ENCODE measurements at places on chromosomes 5 and 9.
A peak's percentile ranks its signal among the peaks of the same experiment; 100 is the strongest.

GRCh38 chr5:6472792-6473191, 24.1 kb downstream of the UBE2QL1 start:
- H3K27ac ChIP-seq: no peak overlapping the region
- H3K27me3 ChIP-seq: no peaks in the 10 kb centered on the region
- no peaks in the 10 kb centered on the region for H3K36me3 ChIP-seq
- no peak for DNase-seq
- peaks cover 51% of the 10 kb centered on the region for H3K4me1 ChIP-seq
- H3K4me3 ChIP-seq: no peak overlapping the region

GRCh38 chr9:107059220-107059619, 196.3 kb downstream of the ZNF462 start:
- no peaks in the 10 kb centered on the region for H3K36me3 ChIP-seq
- DNase-seq: no peak
- no peak overlapping the region for H3K4me3 ChIP-seq
- no peaks in the 10 kb centered on the region for H3K4me1 ChIP-seq

DNA sequence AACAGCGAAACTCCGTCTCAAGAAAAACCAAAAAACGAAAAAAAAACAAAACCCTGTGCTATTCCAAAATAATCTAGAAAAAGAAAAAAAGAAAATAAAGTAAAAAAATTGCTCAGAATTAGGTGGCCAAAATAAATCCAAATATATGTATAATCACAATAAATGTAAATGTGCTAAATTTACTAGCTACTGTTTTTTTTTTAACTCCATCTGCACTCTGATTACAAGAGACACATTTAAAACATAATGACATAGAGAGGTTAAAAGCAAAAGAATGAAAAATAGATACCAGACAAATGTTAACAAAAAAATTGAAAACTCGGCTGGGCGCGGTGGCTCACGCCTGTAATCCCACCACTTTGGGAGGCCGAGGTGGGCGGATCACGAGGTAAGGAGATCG, 66.1 kb downstream of the FGF1 start:
- peaks cover 24% of the 10 kb centered on the region for H3K4me1 ChIP-seq
- no peak overlapping the region for H3K27ac ChIP-seq
- no peaks in the 10 kb centered on the region for H3K36me3 ChIP-seq
- no peaks in the 10 kb centered on the region for H3K27me3 ChIP-seq
- no peak for DNase-seq
- no peak overlapping the region for H3K4me3 ChIP-seq

DNA sequence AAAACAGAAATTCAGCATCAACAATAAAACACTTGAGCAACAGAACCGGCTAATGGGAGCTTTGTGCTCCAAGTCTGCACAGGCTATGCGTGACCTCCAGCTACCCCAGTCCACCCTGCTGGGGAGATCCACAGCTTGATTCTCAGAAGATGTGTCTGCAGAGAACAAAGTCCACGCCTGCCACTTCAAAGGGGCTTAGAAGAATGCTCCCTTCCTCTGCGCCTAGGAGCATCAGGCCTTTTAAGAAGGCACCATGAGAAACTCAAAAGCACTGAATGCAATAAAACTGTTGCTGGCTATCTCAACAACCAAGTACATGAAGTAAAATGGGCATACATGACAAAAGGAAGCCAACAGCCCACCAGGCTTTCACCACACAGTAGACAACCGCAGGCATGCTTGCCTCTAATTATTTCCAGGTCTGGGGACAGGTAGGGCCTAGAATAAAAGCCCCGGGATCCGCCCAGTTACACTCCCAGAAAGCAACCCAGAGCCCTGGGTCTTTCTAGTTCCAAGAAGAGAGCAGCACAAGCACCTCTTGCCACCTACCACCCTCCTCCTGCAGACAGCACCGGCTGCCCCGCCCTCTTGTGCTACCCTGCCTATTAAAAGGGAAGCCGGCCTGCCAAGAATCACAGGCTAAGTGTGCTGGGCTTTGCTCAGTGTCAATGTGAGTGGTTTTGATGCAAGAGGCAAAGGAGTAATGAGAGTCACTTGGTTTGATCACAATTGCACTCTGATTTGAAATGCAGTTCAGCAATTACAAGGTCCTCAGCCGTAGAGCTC, 123.2 kb downstream of the SPOCK1 start:
- H3K27me3 ChIP-seq: no peaks in the 10 kb centered on the region
- H3K4me1 ChIP-seq: peaks cover 33% of the 10 kb centered on the region
- H3K36me3 ChIP-seq: no peaks in the 10 kb centered on the region

DNA sequence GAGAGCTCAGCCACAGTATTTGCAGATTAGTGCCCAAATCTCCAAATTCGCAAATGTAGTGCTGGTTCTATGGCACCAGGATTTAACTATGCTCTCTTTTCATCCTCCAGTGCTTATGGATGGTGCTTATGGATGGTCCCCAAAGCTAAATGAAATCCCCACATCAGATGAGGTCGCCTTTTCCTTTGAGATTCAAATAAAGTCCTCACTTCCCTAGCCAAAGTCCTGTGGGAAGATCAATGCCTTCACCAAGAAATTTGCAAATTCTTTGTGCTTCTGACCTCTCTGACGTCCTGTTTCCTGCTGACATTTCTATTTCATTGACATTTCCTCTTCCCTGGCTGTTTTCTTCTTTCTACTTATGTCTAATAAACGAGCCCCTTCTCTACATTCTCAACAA, 1077.0 kb upstream of the C9orf72 start:
- H3K4me3 ChIP-seq: no peak overlapping the region
- no peaks in the 10 kb centered on the region for H3K4me1 ChIP-seq
- no peaks in the 10 kb centered on the region for H3K36me3 ChIP-seq

DNA sequence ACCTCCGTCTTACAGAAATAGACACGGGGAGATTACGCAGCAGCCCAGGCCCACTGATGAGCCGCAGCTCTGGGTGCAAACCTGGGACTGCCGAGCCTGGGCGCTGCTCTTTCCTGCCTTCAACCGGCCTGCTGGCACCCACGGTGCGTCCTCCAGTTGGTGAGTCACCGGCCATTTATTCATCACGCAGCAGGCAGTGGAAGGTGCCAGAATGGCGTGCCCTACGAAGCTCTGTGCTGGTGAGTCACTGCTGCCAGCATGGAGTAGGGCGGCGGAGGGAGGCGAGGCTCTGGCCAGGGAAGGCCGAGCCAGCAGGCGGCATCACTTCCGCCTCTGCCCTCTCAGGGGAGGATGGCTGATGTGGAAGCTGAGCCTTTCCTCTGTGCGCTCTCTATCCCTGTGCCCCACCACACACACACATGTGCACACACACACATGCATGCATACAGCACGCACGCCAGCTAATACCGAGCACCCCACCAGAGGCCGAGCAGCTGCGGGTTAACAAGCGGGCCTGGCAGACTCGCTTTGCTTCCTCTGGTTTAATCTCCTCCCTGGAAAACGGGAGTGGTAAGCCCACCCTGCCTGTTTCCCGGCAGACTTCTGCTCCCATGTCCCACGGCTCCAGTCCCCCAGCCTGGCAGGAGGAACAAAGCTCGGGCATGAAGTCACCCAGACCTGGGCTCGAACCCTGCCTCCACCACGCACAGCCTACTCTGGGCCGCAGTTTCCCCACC, 39.2 kb downstream of the OLFM1 start:
- no peaks in the 10 kb centered on the region for H3K4me1 ChIP-seq
- no peak for DNase-seq
- H3K27me3 ChIP-seq: no peaks in the 10 kb centered on the region
- H3K27ac ChIP-seq: no peak overlapping the region
- no peaks in the 10 kb centered on the region for H3K36me3 ChIP-seq
- H3K4me3 ChIP-seq: no peak overlapping the region

GRCh38 chr9:114336157-114336556, 6.5 kb downstream of the ORM2 start:
- DNase-seq: no peak
- H3K4me3 ChIP-seq: no peak overlapping the region
- H3K4me1 ChIP-seq: no peaks in the 10 kb centered on the region
- no peaks in the 10 kb centered on the region for H3K36me3 ChIP-seq

DNA sequence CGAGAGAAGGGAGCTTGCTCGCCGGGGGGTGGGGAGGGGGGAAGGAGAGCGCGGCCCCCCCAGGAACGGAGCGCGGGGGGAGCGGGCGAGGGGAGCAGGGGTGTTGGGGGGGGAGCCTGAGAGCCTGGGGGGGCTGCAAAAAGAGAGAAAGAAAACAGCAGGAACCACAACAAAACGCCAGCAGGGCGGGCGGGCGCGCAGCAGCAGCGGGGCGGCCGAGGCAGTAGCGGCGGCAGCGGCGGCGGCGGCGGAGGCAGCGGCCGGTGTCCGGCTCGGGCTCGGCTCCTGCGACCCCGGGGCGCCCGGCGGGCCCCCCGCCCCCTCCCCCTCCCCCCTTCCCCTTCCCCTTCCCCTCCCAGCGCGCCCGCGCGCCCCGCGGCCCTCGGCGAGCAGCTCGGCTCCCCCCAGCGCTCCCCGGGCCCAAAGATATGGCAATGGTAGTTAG, 1.6 kb downstream of the NR2F1 start:
- H3K27ac ChIP-seq: no peak overlapping the region
- peak; percentile 70 for DNase-seq
- peak overlapping the region; percentile 86 for H3K4me3 ChIP-seq
- H3K27me3 ChIP-seq: no peaks in the 10 kb centered on the region

GRCh38 chr9:22146604-22147003, 137.5 kb upstream of the CDKN2B start:
- H3K36me3 ChIP-seq: no peaks in the 10 kb centered on the region
- H3K4me1 ChIP-seq: no peaks in the 10 kb centered on the region
- DNase-seq: no peak
- H3K4me3 ChIP-seq: no peak overlapping the region
- H3K27me3 ChIP-seq: no peaks in the 10 kb centered on the region
- H3K27ac ChIP-seq: no peak overlapping the region

- H3K4me3 ChIP-seq: no peak overlapping the region
- H3K4me1 ChIP-seq: no peaks in the 10 kb centered on the region
- no peaks in the 10 kb centered on the region for H3K36me3 ChIP-seq
Measured at GRCh38 chr5:81506900-81507588, 113.1 kb upstream of the ACOT12 start.

- H3K4me1 ChIP-seq: no peaks in the 10 kb centered on the region
- no peaks in the 10 kb centered on the region for H3K36me3 ChIP-seq
- no peak overlapping the region for H3K27ac ChIP-seq
- H3K4me3 ChIP-seq: no peak overlapping the region
Measured at GRCh38 chr9:81372628-81373191, 316.6 kb downstream of the TLE1 start.

- peaks cover 6% of the 10 kb centered on the region for H3K36me3 ChIP-seq
- no peaks in the 10 kb centered on the region for H3K4me1 ChIP-seq
- H3K4me3 ChIP-seq: no peak overlapping the region
- H3K27me3 ChIP-seq: no peaks in the 10 kb centered on the region
- H3K27ac ChIP-seq: no peak overlapping the region
- DNase-seq: no peak
Measured at GRCh38 chr9:16651446-16651964, 219.0 kb downstream of the BNC2 start.

DNA sequence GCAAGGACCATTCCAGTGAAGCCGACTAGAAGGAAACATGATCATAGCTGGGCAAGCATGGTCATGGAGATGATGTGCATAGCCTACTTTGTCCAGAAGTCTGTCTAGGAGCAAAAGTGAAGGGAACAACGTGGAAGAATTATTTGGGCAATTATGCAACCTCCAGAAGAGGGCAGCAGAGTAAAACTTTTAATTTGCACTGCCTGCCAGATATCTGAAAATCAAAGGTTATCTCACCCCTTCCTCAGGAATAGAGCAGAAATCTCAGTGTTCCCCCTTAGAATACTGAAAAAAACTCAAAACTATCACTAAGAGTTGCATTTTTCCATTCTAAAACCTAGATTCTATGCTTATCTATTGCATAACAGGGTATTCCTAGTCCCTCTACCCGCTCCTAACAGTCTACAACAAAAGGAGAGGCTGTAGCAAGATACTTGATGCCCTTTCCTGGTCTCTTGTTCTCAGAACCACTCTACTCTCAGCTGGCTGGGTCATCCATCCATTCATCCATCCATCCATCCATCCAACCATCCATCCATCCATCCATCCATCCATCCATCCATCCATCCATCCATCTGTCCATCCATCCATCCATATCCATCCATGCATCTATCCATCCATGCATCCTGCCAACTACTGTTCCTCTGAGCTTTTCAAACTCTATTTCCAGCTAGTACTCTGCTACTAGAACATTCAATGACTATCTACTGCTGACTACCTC, 8.4 kb upstream of the SETD9 start:
- peaks cover 5% of the 10 kb centered on the region for H3K36me3 ChIP-seq
- H3K4me1 ChIP-seq: no peaks in the 10 kb centered on the region
- H3K27ac ChIP-seq: no peak overlapping the region
- H3K27me3 ChIP-seq: no peaks in the 10 kb centered on the region
- H3K4me3 ChIP-seq: no peak overlapping the region
- DNase-seq: peak; percentile 16

DNA sequence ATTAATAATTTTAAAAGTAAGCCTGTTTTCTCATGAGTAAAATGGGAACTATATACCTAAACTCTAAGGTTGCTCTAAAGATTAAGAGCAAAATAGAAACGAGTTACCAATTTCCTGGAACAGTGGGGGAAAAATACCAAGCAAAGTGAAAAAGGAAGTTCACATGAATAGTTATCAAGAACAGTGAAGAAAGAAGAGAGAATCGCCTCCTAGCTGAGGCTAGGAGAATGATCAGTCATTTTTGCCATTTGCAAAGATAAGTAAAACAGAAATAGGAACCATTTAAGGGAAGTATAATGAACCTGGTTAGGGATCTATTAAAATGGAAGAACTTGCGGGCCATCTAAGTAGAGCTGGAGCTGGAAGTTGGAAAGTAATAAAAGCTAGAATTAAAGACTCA, 50.7 kb downstream of the P4HA2 start:
- H3K4me1 ChIP-seq: no peaks in the 10 kb centered on the region
- no peak overlapping the region for H3K4me3 ChIP-seq
- no peak overlapping the region for H3K27ac ChIP-seq
- H3K36me3 ChIP-seq: no peaks in the 10 kb centered on the region
- DNase-seq: no peak
- H3K27me3 ChIP-seq: no peaks in the 10 kb centered on the region

DNA sequence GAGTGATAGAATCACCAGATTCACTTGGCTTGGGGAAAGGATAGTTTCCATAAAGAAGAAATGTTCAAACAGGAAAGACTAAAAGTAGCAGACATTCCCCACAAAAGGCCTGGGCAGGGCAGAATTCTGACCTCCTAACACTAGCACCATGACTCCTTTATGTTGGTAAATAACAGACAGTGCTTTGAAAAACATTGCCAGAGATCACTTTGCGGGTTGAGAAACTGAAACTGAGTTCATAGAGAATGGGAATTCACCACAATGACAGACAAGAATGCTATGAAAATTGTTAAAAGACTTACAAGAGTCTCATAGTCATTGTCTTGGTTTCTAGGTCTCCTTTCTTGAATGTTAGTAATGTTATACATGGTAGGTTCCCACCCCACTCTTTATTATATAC, 172.5 kb upstream of the GLRA1 start:
- no peaks in the 10 kb centered on the region for H3K36me3 ChIP-seq
- no peak for DNase-seq
- no peak overlapping the region for H3K4me3 ChIP-seq
- no peaks in the 10 kb centered on the region for H3K4me1 ChIP-seq
